ENCODE measurements at places on chromosomes 3 and 15.

GRCh38 chr3:58635371-58636285 is 30.9 kb downstream of the FAM3D start:
- peak; percentile 74 for DNase-seq

DNA sequence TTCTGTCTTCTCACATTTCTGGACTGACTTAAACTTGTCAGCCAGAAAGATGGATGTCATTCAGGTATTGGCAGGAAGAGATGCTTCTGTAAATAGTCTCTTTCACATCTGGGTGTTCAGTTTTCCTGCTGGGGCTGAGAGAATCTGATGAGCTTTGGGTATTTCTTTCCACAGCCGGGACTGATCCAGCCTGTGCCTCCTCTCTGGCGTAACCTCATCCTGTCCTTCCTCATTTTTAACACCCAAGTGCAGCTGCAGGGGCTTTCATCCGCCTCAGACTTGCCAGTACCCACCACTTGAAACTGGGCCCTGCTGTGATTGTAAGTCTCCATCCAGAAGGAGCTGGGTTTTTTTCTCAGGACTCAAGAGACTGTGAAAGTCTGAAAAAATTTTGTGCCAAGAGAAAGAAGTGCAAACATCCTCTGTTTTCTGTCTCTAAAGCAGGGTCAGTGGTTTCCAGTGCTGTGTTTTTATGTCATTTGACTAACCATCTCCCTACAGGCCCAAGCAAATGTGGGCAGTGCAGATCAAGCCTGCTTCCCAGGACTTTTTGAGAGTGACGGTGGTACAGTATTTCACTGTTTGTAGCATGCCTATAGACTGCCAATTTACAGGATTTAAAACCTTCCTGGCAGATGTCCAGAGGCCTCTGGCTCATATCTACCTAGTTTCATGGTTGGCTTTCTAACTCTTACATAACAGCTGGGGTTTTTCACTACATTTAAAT is 342.7 kb downstream of the PTPRG start:
- peak; percentile 83 for DNase-seq

DNA sequence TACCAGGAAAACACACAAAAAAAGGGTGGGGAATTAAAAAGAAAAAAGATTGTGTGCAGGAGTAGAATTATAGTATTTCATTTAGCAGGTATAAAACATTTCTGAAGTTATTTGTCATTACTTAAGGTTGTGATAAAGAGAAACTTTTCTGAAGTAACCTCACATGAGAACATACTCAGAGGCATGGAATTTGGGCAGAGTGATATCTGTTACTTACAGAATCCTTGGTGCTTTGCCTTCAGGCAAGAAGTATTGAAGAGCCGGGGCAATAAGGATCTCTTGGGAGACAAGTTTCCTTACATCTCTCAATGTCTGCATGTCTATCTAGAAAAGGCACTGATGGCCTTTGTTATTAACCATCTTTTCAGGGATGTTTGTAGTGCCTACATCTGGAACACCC is 179.7 kb upstream of the ROBO1 start:
- DNase-seq: no peak

DNA sequence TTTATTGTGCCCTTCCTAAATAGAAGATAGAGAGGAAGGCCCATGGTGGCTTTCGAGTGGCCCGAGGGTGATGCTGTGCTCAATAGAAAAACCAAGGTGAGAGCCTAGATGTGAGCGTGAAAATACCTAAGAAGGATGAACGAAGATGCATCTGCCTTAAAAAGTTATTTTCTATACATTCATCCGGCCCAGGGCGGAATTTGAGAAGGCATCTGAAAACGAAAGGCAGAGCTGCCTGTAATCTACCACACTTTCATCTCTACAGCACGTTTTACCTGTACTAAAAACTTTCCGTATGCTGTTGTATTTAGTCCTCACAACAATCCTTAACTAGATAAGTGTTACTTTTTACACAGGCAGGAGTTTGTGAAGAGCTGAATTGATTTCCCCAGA is 1.4 kb downstream of the DUT start:
- no peak for DNase-seq

- DNase-seq: no peak
Measured at GRCh38 chr15:67164811-67165253, 89.6 kb downstream of the AAGAB start.

DNA sequence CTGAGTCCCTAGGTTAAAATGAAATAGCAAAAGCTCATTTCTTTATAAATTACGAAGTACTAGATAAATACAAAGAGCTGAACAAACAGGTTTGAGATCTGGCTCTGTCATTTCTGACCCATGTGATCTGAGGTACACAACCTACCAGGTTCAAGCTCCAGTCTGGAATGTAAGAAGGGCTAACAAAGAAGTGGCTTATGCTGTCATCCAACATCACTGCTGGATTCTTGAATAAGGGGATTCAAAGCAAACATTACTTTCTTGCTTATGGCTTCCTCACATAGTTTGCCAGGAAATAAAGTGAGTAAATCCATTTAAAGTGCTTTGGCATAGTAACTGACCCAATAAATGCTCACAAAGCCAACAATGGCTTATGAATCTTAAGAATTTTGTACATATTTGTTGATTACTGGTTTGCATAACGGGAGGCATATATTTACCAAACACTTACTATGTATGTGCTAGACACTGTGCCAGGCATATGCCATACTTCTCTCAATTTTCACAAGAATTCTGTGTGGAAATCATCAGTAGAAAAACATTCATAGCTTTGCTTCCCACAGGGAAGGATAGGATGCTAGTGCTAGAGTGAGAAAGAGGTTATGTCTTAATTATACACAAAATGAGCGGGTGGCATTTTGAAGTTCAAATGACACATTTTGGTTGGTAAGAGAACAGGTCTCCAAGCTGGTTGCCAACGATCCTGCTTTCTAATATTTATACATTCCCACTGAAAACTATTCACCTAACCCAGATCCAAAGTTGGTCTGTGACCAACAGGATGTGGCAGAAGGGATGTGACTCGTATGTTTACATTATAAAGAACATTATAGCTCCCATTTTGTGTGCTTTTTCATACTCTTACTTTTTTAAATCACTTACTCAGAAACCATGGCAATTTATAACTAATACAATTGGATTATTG is 38.7 kb upstream of the CSPG5 start:
- DNase-seq: no peak

- DNase-seq: no peak
Measured at GRCh38 chr3:10262027-10262426, 13.8 kb downstream of the TATDN2 start.

DNA sequence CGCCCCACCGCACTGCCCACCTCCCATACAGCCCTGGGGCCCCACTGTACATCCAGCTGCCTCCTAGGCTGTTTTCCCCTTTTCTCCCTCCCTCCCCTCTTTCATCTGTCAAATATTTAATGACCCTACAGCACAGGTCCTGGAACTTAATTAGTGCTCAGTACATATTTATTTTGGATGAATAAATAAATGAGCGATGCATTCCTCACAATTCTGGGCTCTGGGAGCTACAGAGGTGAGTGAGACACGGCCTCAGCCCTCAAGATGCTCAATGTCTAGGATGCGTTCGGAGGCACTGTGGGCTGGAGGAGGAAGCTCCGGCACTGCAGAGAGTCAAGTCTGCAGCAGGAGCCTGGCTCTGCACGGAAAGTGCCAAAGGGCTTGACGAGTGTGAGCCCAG is 175.0 kb downstream of the FAM43A start:
- DNase-seq: no peak

DNA sequence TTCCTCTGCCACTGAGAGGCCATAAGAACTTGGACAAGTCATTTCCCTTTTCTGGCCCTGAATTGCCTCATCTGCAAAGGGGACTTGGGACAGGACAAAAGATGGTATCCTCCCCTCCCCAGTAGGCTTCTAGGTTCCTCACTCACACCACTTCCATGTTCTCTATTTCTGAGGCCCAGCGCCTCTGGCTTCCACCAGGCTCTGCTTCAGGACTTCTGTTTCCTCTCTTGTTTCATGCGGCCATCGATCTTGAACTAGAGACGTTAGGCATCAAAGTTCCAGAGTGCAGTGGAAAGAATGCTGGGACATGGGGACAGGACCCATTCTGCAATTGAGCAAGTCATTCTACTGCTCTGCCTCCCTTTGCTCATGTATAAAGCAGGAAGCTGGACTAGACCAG is 1.7 kb downstream of the TM4SF4 start:
- DNase-seq: no peak

GRCh38 chr3:130250982-130251381 is 94.5 kb upstream of the COL6A5 start:
- DNase-seq: no peak

DNA sequence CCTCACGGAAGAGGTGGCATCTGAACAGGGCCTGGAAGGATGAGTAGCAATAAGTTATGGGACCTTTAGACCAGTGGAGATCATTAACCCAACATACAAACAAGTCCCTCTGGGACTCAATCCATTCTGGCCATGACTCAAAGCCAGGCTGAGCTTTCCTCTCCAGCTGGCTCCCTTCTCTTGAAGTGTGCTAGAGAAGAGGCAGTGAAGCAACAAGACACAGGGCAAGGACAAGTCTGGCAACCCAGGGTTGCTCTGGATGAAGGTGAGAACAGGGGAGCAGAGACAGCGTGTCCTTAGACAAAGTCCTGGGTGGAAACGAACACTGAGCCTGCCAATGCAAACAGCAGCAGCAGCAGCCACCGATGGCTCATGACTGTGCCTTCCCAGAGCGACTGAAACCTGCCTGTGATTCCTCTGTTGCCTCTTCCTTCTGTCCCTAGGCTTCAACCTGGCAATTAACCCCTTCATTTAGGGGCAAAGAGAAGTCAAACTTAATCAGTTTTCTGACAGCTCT is 86.8 kb downstream of the BDH1 start:
- no peak for DNase-seq

DNA sequence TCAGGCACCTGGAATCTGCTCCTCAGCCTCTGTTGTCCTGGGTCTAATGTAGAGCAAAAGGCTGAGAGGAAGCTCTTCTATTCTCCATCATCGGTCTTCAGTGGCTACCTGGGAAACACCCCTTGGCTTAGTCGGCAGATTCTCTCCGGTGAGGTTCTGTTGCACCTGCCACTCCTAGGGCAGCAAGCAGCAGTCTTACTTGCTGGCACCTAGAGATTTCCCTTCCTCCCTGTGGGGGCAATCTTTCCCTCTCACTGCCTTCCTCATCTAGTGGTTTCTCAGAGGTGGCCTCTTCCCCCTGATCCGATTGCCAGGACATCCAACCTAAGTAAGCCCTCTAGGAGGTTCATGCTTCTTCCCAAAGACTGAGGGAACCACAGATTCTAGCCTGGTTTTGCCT is 60.8 kb downstream of the PLS1 start:
- DNase-seq: no peak

GRCh38 chr15:45962733-45963132 is 327.9 kb downstream of the SQOR start:
- DNase-seq: no peak

DNA sequence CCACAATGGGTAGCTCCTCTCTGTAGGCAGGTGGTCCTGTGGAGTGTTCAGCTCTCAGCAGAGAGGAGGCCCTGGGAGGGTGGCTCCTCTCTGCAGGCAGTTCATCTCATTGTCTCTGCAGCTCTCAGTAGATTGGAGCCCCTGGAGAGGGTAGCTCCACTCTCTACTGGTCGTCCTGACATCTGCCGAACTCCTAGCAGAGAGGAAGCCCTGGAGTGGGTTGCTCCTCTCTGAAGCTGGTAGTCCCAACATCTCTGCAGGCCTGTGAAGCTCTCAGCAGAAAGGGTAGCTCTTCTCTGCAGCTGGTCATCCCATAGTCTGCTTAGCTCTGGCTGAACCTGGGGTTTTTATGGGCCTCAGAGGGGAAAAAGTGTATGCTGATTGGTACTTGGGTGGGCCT is 50.8 kb downstream of the EFCAB12 start:
- DNase-seq: no peak

DNA sequence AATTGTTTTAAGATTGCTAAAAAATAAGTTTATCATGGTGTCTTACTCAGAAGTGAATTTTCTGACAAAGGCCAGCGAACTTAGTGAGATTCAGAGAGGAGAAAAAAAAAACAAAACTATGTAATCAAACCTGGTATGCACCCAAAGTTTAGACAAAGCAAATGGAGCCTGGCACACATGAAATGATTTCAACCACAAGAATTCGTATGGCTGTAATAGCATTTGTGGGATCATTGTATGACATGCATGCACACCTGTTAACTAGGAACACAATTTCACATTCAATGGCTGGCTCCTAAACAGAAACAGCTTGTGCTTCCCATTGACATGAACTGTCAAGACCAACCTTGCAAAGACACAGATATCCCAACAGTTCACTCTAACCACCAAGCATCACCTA is 94.6 kb downstream of the ZIC4 start:
- DNase-seq: no peak

DNA sequence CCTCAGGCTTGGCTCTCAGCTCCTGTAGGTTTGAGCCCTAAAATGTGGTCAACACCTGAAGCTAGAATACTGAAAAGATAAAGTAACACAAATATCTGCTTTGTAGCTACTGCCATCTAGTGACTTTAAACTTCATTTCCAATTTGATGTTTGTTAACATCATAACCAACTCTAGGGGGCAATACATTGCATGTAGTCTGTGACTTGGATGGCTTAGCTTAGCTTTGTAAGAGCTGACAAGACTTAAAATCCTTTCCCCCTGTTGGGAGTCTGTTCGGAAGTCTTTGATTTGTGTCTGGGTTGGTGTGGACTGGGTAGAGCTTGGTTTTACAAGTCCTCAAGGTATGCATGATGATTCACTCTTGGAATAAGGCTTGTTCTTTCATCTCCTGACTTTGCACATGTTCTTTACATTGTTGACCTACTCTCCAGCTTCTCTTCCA is 51.7 kb downstream of the SCN11A start:
- DNase-seq: no peak

- DNase-seq: no peak
Measured at GRCh38 chr15:77140220-77140619, 69.3 kb upstream of the TSPAN3 start.

Measured in posterior cingulate gyrus (tissue), 11 donors.